IPS DF 6.9 (cell line): ENCODE measurements at places on chromosomes 3 and 15.

DNA sequence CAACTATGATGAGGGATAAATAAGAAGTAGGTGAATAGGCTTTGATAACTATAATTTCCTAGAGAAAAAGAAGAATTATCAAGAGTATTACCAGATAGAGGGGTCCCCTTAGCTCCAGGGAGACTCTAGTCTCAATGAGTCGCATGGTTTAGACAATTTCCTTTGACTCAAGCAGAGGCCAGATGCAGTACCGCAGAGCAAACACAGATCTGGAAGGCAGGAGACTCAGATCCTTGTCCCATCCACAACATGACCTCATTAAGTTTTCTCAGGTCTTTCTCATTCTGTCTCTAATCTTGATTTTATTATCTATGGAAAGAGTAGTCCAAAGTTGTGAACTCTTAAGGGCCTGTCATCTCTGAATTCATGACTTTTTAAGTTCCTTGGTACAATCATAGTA is 987.9 kb downstream of the NTRK3 start:
- H3K27me3 ChIP-seq, result no peaks in the 10 kb centered on the region
- H3K27ac ChIP-seq, result no peak overlapping the region
- H3K4me1 ChIP-seq, result no peaks in the 10 kb centered on the region
- no peak overlapping the region for H3K4me3 ChIP-seq
- no peaks in the 10 kb centered on the region for H3K36me3 ChIP-seq
- DNase-seq, result no peak

DNA sequence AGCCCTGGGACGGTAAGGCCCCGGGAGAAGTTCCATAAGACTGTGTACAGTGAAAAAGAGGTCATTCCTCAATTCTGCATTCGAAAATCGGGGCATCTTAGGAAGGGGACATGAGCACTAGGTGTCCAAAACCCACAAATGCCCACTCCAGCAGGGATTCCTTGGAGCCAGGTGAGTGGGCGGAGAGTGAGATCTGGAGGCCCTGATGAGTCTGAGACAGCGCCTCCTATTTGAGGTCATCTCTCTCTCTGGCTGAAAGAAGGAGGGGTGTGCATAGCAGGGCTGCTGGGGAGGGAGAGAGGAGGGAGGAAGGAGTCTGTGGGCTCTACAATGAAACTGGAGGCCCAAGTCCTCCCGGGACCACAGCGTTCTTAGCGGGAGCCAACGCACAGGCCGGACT is 38.1 kb upstream of the LACTB start:
- no peak overlapping the region for H3K27ac ChIP-seq
- no peaks in the 10 kb centered on the region for H3K27me3 ChIP-seq
- no peak for DNase-seq
- H3K4me1 ChIP-seq, result peaks cover 13% of the 10 kb centered on the region

DNA sequence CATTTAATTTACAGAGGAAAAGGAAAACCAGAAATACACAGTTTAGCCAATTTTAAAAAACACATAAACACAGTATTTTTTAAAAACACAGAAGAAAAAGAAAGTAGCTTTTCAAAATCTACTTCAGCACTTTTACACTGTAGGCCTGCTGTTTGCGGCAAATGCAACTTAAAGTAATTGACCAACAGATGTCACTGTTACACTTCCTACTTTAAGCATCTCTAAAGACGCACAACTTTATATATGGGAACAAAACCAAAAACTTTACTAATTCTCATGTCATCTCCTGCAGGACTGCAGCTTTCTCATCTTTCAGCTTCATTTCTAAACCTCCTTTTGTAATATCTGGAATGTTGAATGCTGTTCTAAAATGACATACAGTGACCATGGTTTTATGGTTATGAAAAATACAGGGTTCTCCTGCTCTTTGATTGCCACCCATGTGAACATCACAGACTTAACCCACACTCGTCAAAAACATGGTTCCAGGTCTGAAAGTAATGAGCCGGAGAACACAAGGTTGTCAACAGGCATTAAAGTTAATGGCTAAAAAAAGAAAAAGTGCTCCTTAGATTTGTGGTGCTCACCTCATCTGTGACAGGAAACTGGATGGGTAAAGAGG is 107.9 kb downstream of the FMN1 start:
- no peak for DNase-seq
- H3K27ac ChIP-seq, result no peak overlapping the region
- no peaks in the 10 kb centered on the region for H3K36me3 ChIP-seq
- no peaks in the 10 kb centered on the region for H3K4me1 ChIP-seq

GRCh38 chr15:65408324-65409035 is 14.3 kb downstream of the IGDCC4 start:
- H3K27ac ChIP-seq, result no peak overlapping the region
- DNase-seq, result no peak
- no peaks in the 10 kb centered on the region for H3K36me3 ChIP-seq

- no peak overlapping the region for H3K27ac ChIP-seq
- no peak for DNase-seq
- H3K4me1 ChIP-seq, result peaks cover 14% of the 10 kb centered on the region
- H3K36me3 ChIP-seq, result no peaks in the 10 kb centered on the region
- no peak overlapping the region for H3K4me3 ChIP-seq
Measured at GRCh38 chr15:70629735-70630273, 133.6 kb downstream of the UACA start.

DNA sequence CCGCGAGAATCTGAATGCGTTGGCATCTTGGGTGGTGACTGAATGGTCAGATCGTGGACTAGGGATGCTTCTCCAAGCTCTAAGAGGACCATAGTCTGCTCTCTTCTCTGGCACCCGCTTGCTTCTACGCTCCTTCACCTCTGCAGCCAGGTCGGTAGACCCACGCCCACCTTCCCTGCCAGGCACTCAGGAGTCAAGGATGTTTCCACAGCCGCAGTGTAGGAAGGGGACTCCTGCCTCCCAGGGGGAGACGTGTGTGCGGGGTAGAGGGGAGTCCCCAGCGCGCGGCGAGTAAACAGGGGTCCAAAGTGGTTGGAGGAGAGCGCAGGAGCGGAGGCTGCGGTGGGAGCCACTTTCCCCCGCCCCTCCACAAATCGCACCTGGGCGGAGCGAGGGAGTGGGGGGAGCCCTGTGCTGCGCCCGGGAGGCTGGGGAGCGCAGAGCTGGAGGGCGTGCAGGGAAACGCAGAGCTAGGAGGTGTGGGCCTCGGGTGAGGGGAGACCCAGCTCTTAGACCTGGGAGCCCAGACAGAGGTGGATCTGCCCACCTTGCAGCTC is 1.7 kb downstream of the LRRC3B start:
- no peaks in the 10 kb centered on the region for H3K36me3 ChIP-seq
- peaks cover 4% of the 10 kb centered on the region; the same call in 1 of the 2 replicates for H3K4me1 ChIP-seq
- no peak overlapping the region for H3K27ac ChIP-seq
- peaks cover 51% of the 10 kb centered on the region for H3K27me3 ChIP-seq
- H3K4me3 ChIP-seq, result peak overlapping the region; percentile 39; the same call in 1 of the 2 replicates

DNA sequence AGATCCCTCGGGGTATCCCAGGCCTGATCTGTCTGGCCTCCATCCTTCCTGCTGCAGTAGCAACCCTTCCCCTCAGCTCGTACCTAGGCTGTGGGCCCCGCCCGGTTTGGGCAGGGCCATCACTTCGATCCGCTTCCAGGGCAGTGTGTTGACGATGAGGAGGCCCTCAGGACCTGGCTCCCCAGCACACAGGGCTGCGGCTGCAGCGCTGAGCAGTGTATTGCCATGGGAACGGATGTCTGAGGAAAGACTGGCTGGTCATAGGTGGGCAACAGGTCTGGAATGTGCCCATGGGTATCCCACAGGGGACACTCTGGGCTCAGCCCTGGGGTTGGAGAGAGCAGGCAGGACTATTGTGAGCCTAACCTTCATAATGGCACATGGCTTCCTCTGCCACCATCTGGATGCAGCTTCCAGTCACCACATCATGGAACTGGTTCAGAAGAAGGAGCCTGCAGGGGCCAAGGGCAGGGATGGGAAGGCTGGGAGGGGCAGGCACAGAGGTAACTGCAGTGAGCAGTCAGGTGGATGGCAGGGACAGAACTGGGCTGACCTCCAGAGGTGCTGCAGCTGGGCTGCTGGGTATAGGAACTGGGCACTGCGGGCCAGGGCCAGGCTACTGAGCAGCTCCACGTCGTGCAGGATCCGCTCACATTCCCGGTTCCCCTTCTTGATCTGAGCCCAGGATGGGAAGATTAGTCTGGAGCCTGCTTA is 8.7 kb downstream of the MAN2C1 start:
- no peak for DNase-seq
- H3K4me3 ChIP-seq, result no peak overlapping the region
- peaks cover 34% of the 10 kb centered on the region for H3K36me3 ChIP-seq
- no peaks in the 10 kb centered on the region for H3K27me3 ChIP-seq
- no peak overlapping the region for H3K27ac ChIP-seq
- no peaks in the 10 kb centered on the region for H3K4me1 ChIP-seq

- H3K36me3 ChIP-seq, result no peaks in the 10 kb centered on the region
- H3K4me3 ChIP-seq, result no peak overlapping the region
- no peaks in the 10 kb centered on the region for H3K4me1 ChIP-seq
- no peaks in the 10 kb centered on the region for H3K27me3 ChIP-seq
- H3K27ac ChIP-seq, result no peak overlapping the region
Measured at GRCh38 chr3:3631114-3631513, 168.1 kb upstream of the LRRN1 start.

GRCh38 chr3:193897288-193897687 is 238.7 kb upstream of the HES1 start:
- H3K4me3 ChIP-seq, result no peak overlapping the region
- no peaks in the 10 kb centered on the region for H3K36me3 ChIP-seq
- no peak overlapping the region for H3K27ac ChIP-seq
- H3K27me3 ChIP-seq, result no peaks in the 10 kb centered on the region

- H3K27me3 ChIP-seq, result no peaks in the 10 kb centered on the region
- no peak overlapping the region for H3K4me3 ChIP-seq
- H3K36me3 ChIP-seq, result no peaks in the 10 kb centered on the region
- no peaks in the 10 kb centered on the region for H3K4me1 ChIP-seq
- H3K27ac ChIP-seq, result no peak overlapping the region
- DNase-seq, result no peak
Measured at GRCh38 chr15:64237677-64238076, 74.9 kb upstream of the PPIB start.

GRCh38 chr15:31258260-31258659 is 68.4 kb upstream of the KLF13 start:
- H3K4me3 ChIP-seq, result no peak overlapping the region
- H3K36me3 ChIP-seq, result no peaks in the 10 kb centered on the region
- no peaks in the 10 kb centered on the region for H3K27me3 ChIP-seq
- no peak overlapping the region for H3K27ac ChIP-seq

- no peak overlapping the region for H3K4me3 ChIP-seq
- no peaks in the 10 kb centered on the region for H3K27me3 ChIP-seq
- no peaks in the 10 kb centered on the region for H3K36me3 ChIP-seq
- no peak overlapping the region for H3K27ac ChIP-seq
- no peak for DNase-seq
- H3K4me1 ChIP-seq, result no peaks in the 10 kb centered on the region
Measured at GRCh38 chr15:68114356-68114755, 60.2 kb downstream of the PIAS1 start.

GRCh38 chr15:67156426-67156825 is 91.0 kb downstream of the SMAD3 start:
- no peaks in the 10 kb centered on the region for H3K27me3 ChIP-seq
- H3K4me3 ChIP-seq, result no peak overlapping the region
- no peak for DNase-seq
- no peaks in the 10 kb centered on the region for H3K36me3 ChIP-seq
- H3K27ac ChIP-seq, result no peak overlapping the region
- H3K4me1 ChIP-seq, result peaks cover 1% of the 10 kb centered on the region

DNA sequence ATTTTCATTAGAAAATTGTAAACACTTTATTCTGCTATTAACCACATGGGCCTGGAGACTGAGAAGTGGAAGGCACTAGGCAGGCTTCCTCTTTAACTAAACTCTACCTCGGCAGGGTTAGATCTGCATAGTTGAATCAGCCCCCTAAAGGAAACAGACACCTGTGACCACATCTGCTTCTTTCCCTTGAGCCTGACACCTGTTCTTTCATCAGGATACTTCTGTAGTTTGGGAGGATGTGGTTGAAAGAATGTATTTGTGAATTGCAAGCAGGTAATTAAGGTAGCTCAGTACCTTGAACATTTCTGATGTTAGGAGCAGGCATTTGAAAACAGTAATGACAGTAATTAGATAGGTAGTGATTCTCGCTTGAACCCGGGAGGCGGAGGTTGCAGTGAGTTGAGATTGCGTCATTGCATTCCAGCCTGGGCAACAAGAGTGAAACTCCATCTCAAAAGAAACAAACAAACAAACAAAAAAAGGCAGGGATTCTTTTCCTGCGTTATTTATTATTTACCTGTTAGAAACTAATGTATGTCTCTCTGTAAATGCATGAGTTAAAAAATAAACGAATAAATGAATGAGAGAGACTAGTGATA is 468.5 kb downstream of the NLGN1 start:
- no peaks in the 10 kb centered on the region for H3K27me3 ChIP-seq
- H3K4me1 ChIP-seq, result no peaks in the 10 kb centered on the region
- H3K36me3 ChIP-seq, result no peaks in the 10 kb centered on the region
- no peak overlapping the region for H3K27ac ChIP-seq
- no peak overlapping the region for H3K4me3 ChIP-seq
- peak; percentile 45 for DNase-seq

DNA sequence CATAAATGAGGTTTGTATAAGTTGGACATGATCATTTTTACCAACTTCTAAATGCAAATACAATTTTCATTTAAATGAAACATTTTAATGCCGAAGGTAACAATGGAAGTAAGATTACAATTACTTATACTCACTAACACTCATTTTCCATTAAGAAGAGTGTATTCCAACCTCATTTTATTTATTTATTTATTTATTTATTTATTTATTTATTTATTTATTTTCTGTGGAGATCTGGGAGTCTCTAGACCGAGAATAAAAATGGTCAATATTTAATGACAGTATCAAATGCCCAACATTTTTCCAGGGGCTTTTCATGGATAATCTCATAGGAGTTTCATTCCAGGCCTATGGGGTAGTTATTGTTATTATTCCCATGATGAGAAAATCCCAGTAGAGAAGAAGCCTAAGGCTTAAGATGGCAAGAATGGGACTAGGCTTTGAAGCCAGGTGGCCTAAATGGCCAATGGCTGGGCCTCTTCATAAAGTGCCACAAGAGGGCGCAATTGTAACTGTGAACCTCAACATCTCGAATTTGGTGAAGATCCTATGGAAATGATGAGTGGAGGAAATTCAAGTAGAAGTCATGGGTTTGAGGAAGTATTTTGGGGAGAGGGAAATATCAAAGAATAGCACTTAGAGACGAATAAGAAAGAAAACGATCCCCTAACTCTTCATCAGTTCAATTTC is 21.3 kb downstream of the VGLL3 start:
- no peaks in the 10 kb centered on the region for H3K36me3 ChIP-seq
- no peak overlapping the region for H3K27ac ChIP-seq
- H3K4me1 ChIP-seq, result no peaks in the 10 kb centered on the region

- no peak overlapping the region for H3K27ac ChIP-seq
- no peak for DNase-seq
- no peaks in the 10 kb centered on the region; the same call in 1 of the 2 replicates for H3K4me1 ChIP-seq
- no peak overlapping the region for H3K4me3 ChIP-seq
Measured at GRCh38 chr3:16350597-16351318, 85.7 kb downstream of the OXNAD1 start.

DNA sequence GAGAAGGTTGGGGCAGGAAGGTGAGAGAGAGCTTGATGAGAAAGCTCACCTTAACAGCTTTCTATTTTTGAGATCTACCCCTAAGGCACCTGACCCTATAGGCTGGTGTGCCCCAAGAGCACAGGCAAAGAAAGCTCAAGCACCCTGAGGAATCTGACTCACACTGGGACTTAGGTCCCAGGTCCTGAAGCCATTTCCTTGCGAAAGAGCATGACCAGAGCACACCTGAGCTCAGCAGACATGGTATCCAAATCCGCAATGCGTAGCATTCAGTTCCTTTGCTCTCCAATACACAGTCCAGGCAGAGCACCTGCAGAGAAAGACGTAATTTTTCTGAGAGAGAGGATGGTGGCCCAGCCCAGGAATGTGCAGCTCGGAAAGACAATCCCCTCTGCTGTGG is 112.1 kb upstream of the LPP start:
- no peaks in the 10 kb centered on the region for H3K4me1 ChIP-seq
- H3K27ac ChIP-seq, result no peak overlapping the region
- no peaks in the 10 kb centered on the region for H3K27me3 ChIP-seq
- no peaks in the 10 kb centered on the region for H3K36me3 ChIP-seq
